ENCODE measurements at places on chromosomes 12 and 14.

GRCh38 chr12:95548539-95549391 is 2.5 kb downstream of the USP44 start:
- peak; percentile 39 for DNase-seq

- no peak for DNase-seq
Observed at GRCh38 chr12:3751151-3752095, 1.5 kb downstream of the CRACR2A start.

GRCh38 chr12:1859643-1860042 is 39.3 kb downstream of the LRTM2 start:
- DNase-seq, result no peak

GRCh38 chr12:45726603-45727300 is 2.8 kb upstream of the ARID2 start:
- DNase-seq, result no peak

- DNase-seq, result no peak
Observed at GRCh38 chr14:61649283-61649682, 46.0 kb upstream of the HIF1A start.

- no peak for DNase-seq
Observed at GRCh38 chr12:88303335-88303734, 161.2 kb downstream of the TMTC3 start.

GRCh38 chr14:23324993-23325392 is 3.7 kb downstream of the PABPN1 start:
- DNase-seq, result no peak

DNA sequence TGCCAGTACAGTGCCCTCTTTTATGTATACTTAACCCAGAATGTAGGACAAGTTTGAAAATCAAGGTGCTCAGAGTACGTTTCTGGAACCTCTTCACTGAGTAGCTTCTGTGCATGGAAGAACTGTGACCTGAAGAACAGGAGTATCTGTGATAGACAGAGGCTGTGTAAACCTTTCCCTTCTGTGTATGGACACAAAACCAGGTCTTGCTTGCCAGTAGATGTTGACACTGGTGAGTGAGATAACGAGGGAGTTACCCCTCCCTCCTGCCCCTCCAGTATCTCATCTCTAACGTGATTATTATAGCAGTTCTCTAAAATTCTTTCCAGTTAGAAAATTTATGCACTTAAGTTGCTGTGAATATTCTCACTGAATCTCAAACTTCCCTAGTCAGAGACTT is 170.8 kb downstream of the RPL10L start:
- DNase-seq, result no peak

DNA sequence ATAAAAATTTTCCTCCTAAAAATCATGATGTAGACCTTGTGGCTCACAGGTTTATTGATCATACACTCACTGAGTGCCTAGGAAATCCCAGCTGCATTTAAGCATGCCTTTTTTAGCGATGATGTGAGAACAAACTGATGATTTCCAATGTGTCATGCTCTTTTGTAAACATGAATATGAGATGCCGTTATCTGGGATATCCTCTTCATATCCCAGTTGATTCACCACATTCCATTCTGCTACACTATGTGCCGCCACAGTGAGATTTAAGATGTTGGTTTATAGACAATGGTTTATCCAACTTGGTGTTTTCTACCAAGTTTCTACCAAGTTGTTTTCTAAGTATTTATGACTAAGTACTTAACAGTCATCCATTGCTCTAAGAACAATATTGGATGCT is 5.2 kb downstream of the OR4E1 start:
- DNase-seq, result no peak
